ENCODE measurements at places on chromosomes 1 and 21. TPM values are rescaled to one million over a fixed set of nuclear protein-coding genes. Genes with fewer than 3 reads are reported as not detected.
A peak's percentile ranks its signal among the peaks of the same experiment; 100 is the strongest.

- peak; percentile 83 for DNase-seq
Observed at GRCh38 chr1:206575165-206575893, 36.9 kb downstream of the EIF2D start.

DNA sequence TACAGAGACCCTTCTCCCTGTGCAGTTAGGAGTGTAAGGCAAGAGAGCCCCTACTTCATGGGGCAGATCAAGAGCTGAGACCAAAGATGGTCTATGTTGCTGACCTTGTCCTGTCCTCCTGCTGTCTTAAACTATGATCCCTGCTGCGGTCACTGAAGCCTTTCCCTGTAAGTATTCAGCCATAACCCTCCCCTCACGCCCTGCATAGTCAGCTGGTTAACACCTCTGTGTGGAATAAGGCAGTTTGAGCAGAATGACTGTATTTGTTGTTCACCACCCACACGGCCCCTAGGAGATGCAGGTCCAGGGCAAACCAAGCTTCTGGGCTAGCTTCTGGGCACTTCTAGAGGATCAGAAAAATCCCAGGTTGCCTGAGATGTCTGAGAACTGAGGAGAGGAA is 356 bp downstream of the TSPAN1 start:
- no peak for DNase-seq

- DNase-seq: no peak
Observed at GRCh38 chr1:3899754-3900149, 320 bp downstream of the C1orf174 start.

Gene MSH4
- total RNA-seq: 0.58 TPM

DNA sequence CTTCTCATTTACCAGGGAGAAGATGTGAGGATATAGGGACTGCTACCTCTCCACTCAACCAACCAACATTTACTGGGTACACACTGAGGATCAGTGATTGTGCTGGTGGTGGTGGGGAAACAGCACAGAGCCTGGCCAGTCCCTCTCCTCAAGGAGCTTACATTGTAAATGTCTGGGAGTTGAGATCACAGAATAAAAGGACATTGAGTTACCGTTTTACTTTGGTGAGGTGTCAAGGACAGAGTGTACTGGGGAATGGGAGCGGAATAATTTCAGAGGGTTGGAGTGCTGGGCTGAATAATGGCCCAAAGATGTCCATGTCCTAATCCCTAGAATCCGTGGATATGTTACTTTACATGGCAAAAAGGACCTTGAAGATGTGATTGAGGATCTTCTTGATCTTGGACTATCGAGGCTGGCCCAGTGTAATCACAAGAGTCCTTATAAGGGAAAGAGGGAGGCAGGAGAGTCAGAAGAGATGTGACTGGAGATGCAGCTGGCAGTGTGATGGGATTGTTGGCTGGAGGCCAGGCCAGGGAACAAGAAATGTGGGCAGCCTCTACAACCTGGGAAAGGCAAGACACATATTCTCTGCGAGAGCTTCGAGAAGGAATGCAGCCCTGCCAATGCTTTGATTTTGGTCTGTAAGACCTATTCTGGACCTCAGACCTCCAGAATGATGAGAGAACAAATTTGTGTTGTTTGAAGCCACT is 26.6 kb upstream of the RWDD3 start:
- DNase-seq: no peak

Gene RGS5
- 3.0 TPM for total RNA-seq

Data from CD8-positive, alpha-beta memory T cell (primary cell).